Hepatocyte (in vitro differentiated cells): ENCODE measurements at places on chromosomes 11 and 22. TPM values are rescaled to one million over a fixed set of nuclear protein-coding genes. Genes with fewer than 3 reads are reported as not detected.

The MUC2 gene
- polyA plus RNA-seq = 0.77 and 0.83 TPM in 2 replicates

The NLRP14 gene
- polyA plus RNA-seq = not detected in 2 replicates

The OMP gene
- 0.47 TPM in 1 of 2 replicates, not detected in the other for polyA plus RNA-seq

The CCDC34 gene
- polyA plus RNA-seq = 4.6 and 6.0 TPM in 2 replicates

The OR52E1 gene
- polyA plus RNA-seq = not detected in 2 replicates

The ATXN10 gene
- 186 and 196 TPM in 2 replicates for polyA plus RNA-seq

The ZNRF3 gene
- polyA plus RNA-seq = 12.8 and 14.7 TPM in 2 replicates

The RASL10A gene
- polyA plus RNA-seq = 5.3 and 6.3 TPM in 2 replicates

The MUC6 gene
- not detected in 2 replicates for polyA plus RNA-seq

The LRFN4 gene
- polyA plus RNA-seq = 14.3 and 30.2 TPM in 2 replicates

The C1QTNF5 gene
- polyA plus RNA-seq = 18.0 and 23.6 TPM in 2 replicates

DNA sequence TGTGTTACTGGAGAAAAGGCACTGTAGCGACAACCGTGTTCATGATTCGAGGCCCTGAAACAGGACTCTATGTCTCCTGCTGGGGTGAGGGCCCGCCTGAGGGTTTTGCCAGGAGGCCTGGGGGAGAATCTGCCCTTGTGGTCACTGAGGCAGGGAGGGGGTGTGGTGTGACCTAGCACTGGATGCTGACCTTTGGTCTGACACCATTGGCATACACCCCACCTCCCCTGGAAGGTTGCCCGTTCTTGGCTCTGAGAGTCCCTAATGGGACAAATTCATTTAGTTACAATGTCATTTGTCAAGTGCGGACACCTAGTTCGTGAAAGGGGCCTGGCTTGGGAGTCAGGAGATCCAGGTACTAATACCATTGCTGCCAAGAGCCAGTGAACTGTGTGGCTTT, 29.0 kb downstream of the NECTIN1 start:
- no peak for DNase-seq
- H3K4me3 ChIP-seq = no peak overlapping the region
- H3K27ac ChIP-seq = no peak overlapping the region
- H3K27me3 ChIP-seq = no peaks in the 10 kb centered on the region
- H3K4me1 ChIP-seq = peaks cover 21% of the 10 kb centered on the region

DNA sequence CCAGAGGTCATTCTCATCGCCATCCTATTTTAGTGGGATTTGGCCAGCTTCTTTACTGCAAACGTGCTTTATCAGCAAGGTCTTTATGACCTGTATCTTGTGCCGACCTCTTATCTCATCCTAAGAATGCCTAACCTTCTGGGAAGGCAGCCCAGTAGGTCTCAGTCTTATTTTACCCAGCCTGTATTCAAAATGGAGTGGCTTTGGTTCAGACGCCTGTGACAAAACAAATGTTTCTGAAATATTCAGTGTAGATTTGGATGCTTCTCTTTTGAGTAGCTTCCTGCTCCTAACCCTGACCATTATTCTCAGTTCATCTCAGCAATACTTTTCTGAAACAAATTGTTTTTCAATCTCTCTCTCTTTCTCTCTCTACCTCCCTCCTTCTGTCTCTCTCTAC, 60.1 kb downstream of the TRIM44 start:
- DNase-seq = no peak
- H3K36me3 ChIP-seq = no peaks in the 10 kb centered on the region
- no peaks in the 10 kb centered on the region for H3K27me3 ChIP-seq
- no peaks in the 10 kb centered on the region for H3K4me1 ChIP-seq
- H3K4me3 ChIP-seq = no peak overlapping the region

DNA sequence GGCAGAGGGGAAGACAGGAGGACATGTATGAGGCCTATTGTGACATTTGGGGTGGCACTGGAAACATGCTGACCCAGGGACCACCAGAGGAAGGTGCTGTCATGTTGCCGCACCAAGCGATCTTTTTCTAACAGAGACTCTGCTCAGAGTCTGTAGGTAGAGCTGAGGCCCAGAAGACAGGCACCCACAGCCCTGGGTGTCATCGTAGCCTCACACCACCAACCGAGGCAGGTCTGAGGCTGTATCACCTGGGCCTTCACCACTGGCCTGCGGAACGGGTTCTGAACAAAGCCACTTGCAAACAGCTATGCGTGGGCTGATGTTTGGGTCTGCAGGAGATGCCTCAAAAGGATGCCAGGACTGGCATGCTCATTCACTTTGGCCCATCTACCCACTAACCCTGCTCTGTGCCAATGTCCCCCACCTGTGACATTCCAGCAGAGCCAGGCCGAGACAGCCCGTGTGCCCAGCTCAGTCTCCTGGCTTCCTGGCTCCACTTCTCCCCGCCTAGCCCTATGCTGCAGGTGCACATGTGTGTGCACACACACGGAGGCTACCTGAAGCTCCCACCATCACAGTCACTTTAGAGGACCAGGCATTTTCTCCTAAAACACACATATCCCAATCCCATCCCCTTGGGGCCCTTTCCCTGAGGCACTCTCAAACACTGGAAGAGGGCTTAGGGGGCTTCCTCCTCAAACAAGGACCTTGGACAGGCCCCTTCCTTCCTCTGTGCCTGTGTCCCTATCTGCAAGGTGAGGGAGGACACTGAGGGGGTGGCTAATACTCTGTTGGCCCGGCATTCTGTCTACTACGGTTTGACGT, 3.6 kb downstream of the TRIM29 start:
- peaks cover 8% of the 10 kb centered on the region for H3K4me1 ChIP-seq
- no peaks in the 10 kb centered on the region for H3K36me3 ChIP-seq
- no peaks in the 10 kb centered on the region for H3K27me3 ChIP-seq

GRCh38 chr22:26325641-26326040, 103.4 kb upstream of the ASPHD2 start:
- H3K27me3 ChIP-seq = no peaks in the 10 kb centered on the region
- no peaks in the 10 kb centered on the region for H3K4me1 ChIP-seq
- H3K27ac ChIP-seq = no peak overlapping the region
- no peak overlapping the region for H3K4me3 ChIP-seq
- no peak for DNase-seq

GRCh38 chr22:17629641-17630040, 1.1 kb upstream of the ATP6V1E1 start:
- no peak for DNase-seq
- H3K27me3 ChIP-seq = no peaks in the 10 kb centered on the region
- H3K36me3 ChIP-seq = no peaks in the 10 kb centered on the region
- peaks cover 31% of the 10 kb centered on the region for H3K4me1 ChIP-seq
- H3K27ac ChIP-seq = peak overlapping the region; percentile 92

DNA sequence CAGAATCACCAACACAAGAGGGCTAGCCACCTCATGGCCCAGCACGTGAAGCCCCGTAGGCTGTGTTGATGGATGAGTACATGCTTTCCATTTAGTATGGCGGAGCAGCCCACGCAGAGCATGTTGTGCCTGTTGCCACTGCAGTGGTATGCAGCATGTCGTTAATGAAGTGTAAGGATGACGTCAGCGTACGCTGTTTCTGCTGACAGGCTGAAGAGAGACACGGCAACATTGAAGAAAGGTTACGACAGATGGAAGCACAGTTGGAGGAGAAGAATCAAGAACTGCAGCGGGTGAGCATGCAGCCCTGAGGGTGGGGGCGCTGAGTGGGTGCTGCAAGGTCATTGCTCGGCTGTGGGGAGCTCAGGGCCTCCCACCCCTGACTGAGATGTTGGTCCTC, 62.8 kb downstream of the PPFIA1 start:
- no peaks in the 10 kb centered on the region for H3K27me3 ChIP-seq
- H3K27ac ChIP-seq = no peak overlapping the region
- H3K36me3 ChIP-seq = no peaks in the 10 kb centered on the region
- H3K4me1 ChIP-seq = no peaks in the 10 kb centered on the region
- no peak for DNase-seq

DNA sequence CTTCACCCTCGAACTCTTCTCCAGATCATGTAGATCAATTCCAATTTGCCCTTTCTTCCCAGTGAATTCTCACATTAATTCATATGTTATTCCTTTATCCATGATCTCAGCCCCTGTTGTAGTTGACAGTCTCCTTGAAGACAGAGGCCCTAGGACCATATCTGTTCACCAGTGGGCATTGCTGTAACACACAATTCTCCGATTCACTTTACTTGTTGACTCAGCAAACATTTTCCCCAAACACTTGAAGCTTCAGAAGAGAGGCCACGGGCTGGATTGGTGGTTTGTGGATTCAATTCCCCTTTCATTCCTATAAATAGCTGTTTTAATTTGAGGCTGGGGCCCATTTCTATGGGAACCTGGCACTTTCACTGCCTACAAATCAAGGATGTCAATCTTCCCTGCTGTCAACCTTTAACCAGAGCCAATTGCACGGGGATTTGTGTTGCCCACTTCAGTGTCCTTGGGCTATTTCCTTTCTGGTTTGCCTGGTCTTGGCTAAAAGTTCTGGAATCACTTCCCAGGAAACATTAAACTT, 393.0 kb upstream of the KIRREL3 start:
- H3K27ac ChIP-seq = no peak overlapping the region
- H3K4me1 ChIP-seq = no peaks in the 10 kb centered on the region
- peaks cover 3% of the 10 kb centered on the region for H3K27me3 ChIP-seq
- no peak overlapping the region for H3K4me3 ChIP-seq
- H3K36me3 ChIP-seq = no peaks in the 10 kb centered on the region

DNA sequence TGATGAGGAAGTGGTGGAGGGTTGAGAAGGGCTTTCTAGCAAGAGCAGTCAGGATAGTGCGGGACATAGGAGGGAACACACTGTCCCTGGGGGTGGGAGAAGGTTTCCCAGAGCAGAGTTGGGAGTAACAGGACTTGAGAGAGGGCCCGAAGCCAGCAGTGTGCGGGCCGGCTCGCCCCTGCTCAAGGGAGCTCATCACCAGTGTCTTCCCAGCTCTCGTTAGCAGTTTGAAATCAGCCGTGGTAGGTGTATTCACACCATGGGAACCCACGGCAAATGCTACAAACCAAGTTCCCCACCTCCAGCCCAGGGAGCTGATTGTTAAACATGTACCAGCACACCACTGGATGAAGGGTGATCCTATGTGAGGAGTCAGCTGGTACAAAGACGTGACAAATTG, 66.2 kb upstream of the EIF3D start:
- no peaks in the 10 kb centered on the region for H3K36me3 ChIP-seq
- no peak overlapping the region for H3K27ac ChIP-seq
- H3K4me3 ChIP-seq = no peak overlapping the region
- H3K27me3 ChIP-seq = no peaks in the 10 kb centered on the region
- H3K4me1 ChIP-seq = no peaks in the 10 kb centered on the region
- DNase-seq = no peak

GRCh38 chr11:92396133-92396532, 171.5 kb downstream of the FAT3 start:
- H3K27ac ChIP-seq = no peak overlapping the region
- no peaks in the 10 kb centered on the region for H3K27me3 ChIP-seq
- no peak for DNase-seq
- no peaks in the 10 kb centered on the region for H3K4me1 ChIP-seq

- no peaks in the 10 kb centered on the region for H3K4me1 ChIP-seq
- H3K36me3 ChIP-seq = no peaks in the 10 kb centered on the region
- no peak overlapping the region for H3K4me3 ChIP-seq
Observed at GRCh38 chr11:64207256-64208085, 950 bp downstream of the FERMT3 start.

- peak overlapping the region; percentile 14 for H3K27ac ChIP-seq
- no peak overlapping the region for H3K4me3 ChIP-seq
- H3K36me3 ChIP-seq = no peaks in the 10 kb centered on the region
- H3K27me3 ChIP-seq = no peaks in the 10 kb centered on the region
- peaks cover 24% of the 10 kb centered on the region for H3K4me1 ChIP-seq
Observed at GRCh38 chr11:113176599-113177360, 137.6 kb upstream of the TTC12 start.

DNA sequence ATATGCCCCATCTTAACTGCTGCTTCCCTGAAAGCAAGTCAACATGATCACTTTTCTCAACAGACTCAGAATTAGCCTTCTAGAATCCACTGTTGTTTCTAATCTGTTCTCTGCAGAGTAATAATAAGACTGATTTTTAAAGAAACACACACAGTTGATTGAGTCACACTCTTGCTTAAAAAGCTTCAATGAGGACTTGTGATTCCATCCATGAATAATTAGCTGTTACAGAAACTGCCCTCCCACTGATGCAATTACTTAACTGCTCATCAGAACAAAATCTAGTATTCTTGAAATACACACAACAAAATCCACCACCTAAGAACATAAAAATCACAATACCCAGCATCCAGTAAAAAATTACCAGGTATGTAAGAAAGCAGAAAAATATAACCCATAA, 100.5 kb upstream of the TIMP3 start:
- no peak overlapping the region for H3K4me3 ChIP-seq
- DNase-seq = no peak
- H3K27ac ChIP-seq = peak overlapping the region; percentile 2
- no peaks in the 10 kb centered on the region for H3K27me3 ChIP-seq
- peaks cover 16% of the 10 kb centered on the region for H3K4me1 ChIP-seq

- H3K27me3 ChIP-seq = no peaks in the 10 kb centered on the region
- H3K4me3 ChIP-seq = no peak overlapping the region
- DNase-seq = no peak
- no peak overlapping the region for H3K27ac ChIP-seq
Observed at GRCh38 chr11:92302770-92303169, 78.2 kb downstream of the FAT3 start.

- no peak for DNase-seq
- no peak overlapping the region for H3K27ac ChIP-seq
- no peaks in the 10 kb centered on the region for H3K36me3 ChIP-seq
- H3K27me3 ChIP-seq = no peaks in the 10 kb centered on the region
Observed at GRCh38 chr22:25650833-25651232, 86.4 kb downstream of the GRK3 start.

GRCh38 chr11:69893631-69894030, 74.4 kb upstream of the FGF3 start:
- no peaks in the 10 kb centered on the region for H3K4me1 ChIP-seq
- no peaks in the 10 kb centered on the region for H3K36me3 ChIP-seq
- no peak overlapping the region for H3K27ac ChIP-seq
- no peak overlapping the region for H3K4me3 ChIP-seq

DNA sequence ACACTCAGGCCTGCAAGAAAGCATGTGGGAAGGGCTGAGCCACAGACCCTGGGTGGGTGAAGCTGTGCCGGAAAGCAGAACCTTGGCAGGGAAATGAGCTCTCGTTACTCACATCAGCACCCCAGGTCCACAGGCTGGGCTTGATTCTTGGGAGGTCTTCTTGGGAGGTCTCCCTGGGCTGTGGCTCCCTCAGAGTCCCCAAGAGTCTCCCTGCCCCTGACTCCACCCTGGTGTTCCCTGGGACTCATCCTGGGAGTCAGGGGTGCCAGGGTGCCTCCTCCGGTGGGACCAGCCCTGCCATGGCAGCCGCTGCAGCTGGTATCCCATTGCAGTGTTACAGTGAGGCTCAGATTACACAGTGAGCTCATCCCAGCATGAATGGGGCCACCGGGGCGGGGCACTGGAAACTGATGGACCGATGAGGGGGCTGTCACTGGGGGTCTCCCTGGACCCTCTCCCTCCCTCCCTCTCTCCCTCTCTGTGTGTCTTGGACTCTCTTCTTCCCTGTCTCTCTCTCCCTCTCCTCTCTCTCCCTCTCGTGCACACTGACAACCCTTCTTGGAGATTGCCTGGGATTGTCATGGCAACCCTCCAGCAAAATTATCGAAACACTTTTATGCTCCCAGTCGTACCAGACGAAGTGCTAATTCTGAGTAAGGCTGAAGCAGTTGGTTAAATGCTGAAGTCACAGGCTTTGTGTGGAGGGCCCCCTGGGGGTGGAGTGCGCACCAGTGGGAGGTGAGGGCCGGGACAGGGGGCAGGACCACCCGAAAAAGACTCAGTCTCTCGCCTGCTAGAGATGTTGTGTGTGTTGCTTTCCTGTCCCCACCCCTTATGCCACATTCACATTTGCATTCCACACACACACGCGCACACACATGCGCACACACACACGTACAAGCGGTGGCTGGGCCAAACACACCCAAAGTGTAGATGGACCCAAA, 8.6 kb upstream of the C11orf96 start:
- no peaks in the 10 kb centered on the region for H3K36me3 ChIP-seq
- peak overlapping the region; percentile 7 for H3K27ac ChIP-seq
- DNase-seq = no peak
- no peaks in the 10 kb centered on the region for H3K27me3 ChIP-seq
- H3K4me1 ChIP-seq = peaks cover 4% of the 10 kb centered on the region
